CD4-positive, alpha-beta T cell treated with Interleukin-4 for 4 hours (primary cell): ENCODE measurements at places on chromosomes 11 and 22.

- no peak for DNase-seq
Measured at GRCh38 chr11:85845124-85845631, 10.0 kb upstream of the CCDC83 start.

- DNase-seq: no peak
Measured at GRCh38 chr11:120611581-120611980, 100.0 kb downstream of the GRIK4 start.

GRCh38 chr11:27194976-27195375 is 154.4 kb downstream of the BBOX1 start:
- no peak for DNase-seq

- no peak for DNase-seq
Measured at GRCh38 chr11:1766719-1767398, 3.1 kb upstream of the CTSD start.

DNA sequence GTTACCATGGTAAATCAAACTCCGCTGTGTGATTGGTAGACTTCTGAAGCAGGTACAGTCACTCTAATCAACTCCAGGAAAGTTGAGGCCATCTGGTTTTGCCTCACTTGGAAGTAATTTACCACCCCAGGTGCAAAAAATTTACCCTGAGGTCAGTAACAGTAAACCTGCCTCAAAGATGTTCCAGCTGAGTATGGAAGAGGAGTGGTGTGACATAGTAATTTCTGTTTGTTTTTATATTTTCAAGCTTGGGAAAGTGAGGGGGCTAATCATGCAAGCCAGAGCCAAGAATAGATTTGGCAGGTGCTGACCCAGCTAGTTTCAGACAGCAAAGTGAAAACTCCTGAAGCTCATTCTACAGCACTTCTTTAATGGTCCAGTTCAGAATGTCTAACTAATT is 691.6 kb downstream of the NTM start:
- no peak for DNase-seq

DNA sequence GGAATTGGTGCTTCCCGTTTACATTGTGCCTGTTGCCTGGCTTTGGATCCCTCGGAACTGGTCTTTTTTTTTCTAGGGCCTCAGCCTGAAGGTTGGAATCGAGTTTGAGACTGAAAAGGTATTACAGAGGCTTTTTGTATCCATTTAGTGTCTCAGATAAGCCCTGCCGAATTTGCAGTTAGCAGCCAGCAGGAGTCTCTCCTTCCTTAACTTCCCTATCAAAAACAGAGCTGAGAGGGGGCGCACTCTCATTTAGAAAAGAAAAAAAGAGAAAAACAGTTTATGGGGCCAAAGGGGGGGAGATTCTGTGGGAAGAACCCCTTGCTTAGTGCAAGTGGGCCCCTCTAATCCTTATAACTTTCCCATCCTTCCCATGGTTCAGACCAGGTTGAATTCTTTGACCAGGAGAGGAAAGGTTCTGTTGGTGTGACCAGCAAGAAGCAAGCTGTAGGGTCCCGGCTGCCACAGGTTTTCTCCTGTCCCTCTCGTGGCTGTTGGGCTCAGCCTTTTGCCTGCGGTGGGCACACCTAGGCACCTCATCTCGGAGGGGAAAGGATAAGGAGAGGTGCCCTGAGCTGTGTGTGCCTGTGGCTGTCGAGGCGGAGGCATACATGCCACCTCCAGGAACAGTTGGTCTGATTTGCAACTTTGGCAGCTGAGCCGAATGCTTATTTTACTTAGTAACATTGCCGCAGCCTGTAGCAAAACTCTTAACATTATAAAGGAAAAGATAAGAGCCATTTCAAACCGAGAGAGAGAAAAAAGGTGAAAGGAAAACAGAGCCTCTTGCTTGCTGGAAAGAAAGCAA is 565.0 kb upstream of the CNTN5 start:
- DNase-seq: no peak

DNA sequence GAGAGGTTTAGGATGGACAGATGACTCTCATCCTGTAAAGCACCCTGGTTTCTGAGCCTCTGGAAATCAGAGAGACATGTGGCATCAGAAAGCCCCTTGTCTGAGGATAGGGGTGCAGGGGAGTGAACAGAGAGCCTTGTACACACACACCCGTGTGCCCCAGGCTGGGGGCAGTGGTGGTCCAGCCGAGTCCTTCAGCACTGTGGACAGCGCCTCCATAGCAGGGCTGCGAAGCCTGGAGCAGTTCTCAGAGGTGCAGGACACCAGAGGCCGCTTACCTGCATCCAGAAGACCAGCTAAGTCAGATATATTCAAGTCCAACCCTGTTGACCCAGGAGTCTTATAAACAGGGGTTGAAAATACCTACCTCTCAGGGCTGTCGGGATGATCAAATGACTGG is 11.5 kb upstream of the IGSF9B start:
- no peak for DNase-seq

- DNase-seq: no peak
Measured at GRCh38 chr11:115470928-115471327, 33.3 kb downstream of the CADM1 start.

GRCh38 chr11:123580557-123581275 is 73.7 kb downstream of the SCN3B start:
- DNase-seq: peak; percentile 60

- DNase-seq: no peak
Measured at GRCh38 chr11:64799623-64800302, 3.3 kb downstream of the MAP4K2 start.

GRCh38 chr22:25360411-25360810 is 141.0 kb downstream of the CRYBB2 start:
- no peak for DNase-seq

GRCh38 chr11:92251980-92252379 is 27.4 kb downstream of the FAT3 start:
- DNase-seq: no peak

DNA sequence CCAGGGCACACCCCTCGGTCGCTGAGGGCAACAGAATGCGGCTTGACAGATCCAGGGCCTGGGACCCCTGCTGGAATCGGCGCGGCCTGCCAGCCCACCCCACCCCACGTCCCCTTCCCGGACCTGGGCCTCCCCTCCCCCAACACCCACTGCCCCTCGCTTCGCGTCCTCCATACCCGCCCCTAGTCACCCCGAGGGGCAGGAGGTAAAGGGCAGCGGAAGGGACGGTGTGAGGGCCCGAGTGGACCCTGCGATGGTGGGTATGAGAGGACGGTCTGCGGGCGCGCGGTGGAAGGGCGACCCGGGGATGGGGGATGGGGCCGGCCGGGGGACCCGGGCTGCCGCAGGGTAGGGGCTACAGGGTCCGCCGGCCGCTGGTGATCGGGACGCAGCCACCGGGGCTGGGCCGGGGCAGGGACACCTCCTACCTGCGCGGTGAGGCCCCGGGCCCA is 311 bp downstream of the APBB1 start:
- DNase-seq: no peak

GRCh38 chr11:134478176-134478575 is 66.1 kb upstream of the B3GAT1 start:
- no peak for DNase-seq

DNA sequence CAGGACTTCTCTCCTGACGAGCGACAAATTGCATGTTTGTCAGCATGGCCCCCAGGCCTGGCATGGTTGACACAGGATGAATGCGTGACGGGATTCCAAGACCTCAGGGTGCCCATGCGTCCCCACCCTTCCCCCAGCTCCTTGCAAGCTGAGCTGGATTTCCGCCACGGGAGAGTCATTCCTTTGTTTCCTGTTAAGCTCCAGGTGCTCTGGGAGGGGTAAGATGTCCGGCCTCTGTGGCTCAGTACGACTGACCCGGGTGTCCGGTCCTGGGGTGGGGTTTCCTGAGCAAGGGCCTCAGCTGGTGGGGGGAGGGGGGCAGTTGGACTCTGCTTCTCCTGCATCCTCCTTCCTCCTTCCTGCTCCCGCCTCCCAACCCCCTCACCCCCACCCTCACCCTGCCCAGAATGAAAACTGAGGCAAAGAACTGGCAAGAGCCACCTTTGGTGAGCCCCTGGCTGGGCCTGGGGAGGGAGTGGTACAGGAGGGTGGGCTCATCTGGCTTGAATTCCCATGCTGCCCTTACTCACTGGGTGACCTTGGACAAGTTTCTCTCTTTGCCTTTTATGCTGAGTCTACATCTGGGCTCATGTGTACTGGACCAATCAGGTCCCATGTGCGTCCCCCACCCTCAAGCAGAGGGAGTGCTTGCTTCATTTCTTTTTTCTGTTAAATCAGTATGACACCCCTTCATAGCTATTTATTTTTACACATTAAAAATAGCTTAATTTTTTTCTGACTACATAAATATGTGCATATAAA is 2.5 kb downstream of the CDC42EP2 start:
- no peak for DNase-seq

DNA sequence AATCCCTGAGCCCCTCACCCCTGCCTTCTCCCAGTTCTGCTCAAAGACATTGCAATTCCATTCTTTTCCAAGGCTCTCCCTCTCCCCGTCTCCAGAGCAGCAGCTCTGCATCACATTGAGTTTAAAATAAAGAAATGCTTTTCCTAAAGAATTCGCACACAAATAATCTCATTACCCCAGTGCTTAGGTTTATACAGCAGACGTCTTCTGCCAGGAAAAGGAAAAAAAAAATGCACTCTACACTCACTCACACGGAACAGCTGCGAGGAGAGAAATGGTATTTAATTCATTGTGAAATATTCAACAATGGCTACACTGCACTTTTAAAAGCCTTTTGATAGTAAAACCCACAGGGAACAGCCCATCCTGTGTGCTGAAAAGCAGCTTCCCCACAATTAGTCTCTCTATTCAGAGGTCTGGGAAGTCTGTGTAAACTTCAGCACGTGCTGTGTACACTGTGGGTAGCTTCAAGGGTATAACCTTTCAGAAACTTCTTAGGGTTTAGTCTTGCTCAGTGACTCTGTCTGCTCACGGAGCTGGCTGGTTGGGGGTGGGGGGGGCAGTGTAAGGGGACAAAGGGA is 42.8 kb downstream of the ETS1 start:
- DNase-seq: peak; percentile 40

GRCh38 chr22:38325587-38325986 is 8.4 kb upstream of the CSNK1E start:
- no peak for DNase-seq

DNA sequence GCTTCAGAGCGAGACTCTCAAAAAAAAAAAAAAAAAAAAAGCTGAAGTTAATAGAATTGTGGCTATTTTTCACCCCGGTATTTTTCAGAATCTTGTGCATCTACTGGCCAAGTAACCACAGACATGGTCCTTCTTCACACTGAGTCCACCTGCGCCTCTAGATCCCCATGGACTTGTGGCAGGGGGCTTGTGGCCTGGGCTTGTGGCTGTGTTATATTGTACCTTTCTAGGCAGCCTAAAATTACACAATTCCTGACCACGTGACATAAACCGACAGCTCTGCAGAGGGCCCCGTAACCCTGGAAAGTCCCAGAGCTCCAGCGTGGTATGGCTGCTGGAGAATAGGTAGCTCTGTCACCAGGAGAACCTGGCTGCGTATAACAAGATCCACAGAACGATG is 10.9 kb upstream of the NAALADL1 start:
- DNase-seq: no peak

DNA sequence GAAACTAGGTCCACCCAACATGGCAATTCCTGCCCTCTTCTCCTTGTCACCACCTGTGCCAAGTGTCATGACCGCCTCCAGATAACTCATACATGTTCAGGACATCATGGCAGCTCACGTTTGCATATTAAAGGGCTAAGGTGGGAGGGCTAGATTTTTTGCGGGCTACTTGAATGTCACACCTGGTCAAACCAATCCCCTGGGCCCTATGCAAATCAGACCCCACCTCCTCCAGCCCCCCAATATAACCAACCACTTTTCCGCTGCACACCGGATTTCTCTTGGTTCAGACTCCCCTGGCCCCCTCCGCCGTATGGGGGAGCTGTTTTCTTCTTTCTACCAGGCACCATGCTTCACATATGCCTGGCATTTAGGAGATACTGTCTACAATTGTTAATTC is 12.6 kb downstream of the UPB1 start:
- DNase-seq: no peak
